ENCODE measurements at places on chromosomes 6 and 20.
A peak's percentile ranks its signal among the peaks of the same experiment; 100 is the strongest.

DNA sequence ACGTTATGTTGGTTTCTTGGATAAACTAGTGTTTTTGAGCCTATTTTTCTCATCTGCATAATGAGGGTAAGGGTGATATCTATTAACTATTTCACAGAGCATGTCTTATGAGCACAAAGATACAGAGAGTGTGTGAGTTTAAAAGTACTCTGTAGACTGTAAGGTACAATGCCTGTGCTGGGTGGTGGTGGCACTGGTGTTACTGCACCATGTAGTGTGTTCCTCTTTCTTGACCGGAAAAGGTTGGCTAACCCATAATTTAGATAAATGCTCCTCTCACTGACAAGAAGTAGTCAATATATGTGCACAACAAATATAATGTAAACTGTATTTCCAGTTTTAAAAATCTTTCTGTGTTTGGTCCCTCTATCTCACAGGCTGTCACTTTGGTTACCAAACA is 116.2 kb upstream of the MMS22L start:
- no peak for DNase-seq

DNA sequence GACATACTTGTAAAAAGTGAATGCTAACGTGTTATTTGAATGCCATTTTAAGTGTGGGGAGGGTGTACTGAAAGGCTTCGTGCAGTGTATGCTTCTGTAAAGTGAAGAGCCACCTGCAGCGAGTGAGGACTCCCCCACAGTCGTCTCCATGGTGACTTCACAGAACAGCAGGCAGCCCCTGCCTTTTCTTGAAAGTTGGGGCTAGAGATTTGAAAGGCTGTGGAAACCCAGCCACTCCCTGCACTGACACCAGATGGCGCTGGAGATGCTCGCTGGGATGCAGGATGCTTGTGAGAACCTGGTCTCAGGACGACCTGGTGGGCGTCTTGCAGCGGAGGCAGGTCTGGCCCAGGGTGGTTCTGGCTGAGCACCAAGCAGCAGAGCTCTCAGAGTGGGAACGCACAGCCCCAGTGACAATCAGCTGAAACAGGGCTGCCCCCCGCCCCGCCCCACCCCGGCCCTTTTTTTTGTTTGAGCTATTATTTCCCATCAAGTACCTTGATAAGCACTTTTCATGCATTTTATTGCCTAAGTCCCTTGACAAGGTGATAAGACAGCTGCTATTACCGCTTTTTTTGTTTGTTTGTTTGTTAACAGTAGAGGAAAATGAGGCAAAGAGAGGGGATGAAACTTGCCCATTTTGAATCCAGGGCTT is 150.3 kb downstream of the SYCP2 start:
- peak; percentile 52 for DNase-seq

DNA sequence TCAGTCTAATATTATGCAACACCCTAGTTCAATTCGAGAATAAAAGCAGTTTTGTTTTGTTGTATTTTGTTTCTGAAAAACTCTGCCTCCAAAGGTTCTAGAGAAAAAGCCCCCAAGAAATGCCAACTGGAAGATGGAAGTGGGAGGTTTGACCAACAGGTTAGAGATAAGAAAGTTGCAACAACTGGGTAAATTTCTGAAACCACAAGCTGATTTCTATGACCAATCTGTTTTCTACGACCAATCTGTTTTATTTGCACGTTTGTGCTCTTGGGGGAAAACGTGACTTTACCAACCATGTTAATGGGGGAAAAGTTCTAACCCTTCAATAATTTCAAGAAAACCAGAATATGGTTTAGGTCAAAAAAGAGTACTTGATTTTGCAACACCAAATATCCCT is 173.2 kb downstream of the PDE7B start:
- no peak for DNase-seq

DNA sequence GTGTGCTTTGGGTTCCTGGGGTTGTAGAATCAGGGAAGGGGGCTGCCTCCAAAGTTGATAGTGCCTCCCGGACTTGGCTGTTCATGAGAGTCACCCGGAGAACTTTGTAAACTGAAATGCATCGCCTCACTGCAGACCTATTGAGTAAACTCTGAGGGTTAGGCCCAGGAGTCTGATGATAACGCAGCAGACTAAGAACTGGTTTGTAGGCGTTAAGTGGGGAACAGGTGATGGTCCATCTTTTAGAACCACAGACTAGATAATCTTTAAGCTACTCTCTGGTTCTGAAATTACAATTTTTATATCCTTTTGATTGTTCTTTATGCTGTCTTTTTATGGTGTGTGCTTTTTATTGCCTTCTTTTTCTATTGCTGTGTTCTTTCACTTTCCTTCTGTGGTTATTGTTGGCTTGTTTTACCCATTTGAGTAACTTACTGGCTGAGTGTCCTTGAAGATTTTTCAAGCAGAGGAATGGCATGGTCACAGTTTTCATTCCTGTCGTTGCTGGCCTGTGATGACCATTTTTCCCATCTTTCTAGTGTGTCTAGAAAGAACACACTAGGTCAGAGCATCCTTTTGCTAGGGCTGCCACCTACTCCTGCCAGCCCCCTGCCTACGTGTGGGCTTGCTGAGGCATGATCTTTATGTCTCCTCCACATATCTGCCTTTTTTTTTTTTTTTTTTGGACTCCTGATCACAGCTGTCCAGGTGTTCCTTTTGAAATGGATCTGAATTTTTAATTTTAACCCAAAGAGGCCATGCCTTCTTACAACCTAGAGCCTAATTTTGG is 30.9 kb downstream of the LRRC1 start:
- no peak for DNase-seq

DNA sequence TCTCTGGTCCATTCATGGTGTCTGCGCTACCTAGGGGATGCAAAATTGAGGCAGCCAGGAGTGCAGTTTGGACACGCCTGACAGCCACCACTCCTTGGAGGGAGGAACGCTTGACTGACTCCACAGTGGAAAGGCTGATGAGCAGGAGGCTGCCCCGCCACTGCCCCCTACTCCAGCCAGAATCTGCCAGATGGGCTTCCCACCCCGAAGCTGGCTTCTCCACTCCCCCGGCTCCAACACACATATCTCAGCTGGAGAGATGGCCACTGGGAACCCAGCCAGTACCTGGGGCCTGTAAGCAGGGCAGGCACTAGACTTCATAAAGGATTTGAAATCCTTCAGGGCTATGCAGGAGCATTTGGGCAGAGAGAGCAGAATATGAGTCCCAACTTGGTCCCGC is 51.4 kb upstream of the BLCAP start:
- no peak for DNase-seq

DNA sequence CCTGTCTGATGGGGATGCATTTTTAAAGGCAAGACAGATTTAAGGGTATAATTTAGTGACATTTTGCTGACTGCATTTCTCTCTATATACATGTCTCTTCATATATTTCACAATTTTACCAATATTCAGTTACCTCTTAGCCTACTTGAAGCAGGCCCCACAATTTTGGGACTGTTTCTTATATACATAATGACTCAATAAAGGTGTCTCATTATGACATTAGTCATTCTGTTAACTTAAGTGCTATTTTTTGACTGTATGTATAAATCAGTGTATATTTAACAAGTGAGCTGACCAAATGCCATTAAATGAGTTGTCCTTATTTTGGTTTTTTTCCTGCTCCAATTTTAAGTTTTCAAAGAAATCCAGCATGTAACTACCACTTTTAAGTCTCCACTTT is 313.3 kb downstream of the SOX4 start:
- DNase-seq: no peak

DNA sequence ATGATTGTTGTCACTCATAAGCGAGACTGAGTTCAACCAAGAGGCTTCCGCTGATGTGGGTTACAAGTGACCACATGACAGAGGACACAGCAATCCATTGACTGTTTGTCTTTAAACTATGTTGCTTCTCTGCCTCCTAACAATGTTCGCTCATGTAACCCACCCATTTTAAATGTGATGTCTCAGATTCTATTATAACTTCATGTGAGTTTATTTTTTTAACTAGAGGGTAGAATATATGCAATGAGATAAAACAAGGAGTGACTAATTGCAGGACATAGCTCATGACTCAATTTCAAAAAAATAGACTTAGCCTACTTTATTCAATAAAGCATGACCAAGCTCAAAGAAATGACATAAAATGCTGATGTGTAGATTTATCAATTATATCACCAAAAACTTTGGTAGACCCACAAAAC is 119.2 kb upstream of the SASH1 start:
- peak; percentile 60 for DNase-seq

GRCh38 chr6:35297601-35298481 is at the start of gene DEF6:
Gene DEF6 (plus strand): TSS chr6:35297818. CDS start chr6:35297857, 39 bp downstream.
- peak; percentile 93 for DNase-seq

GRCh38 chr6:18416341-18416679 is 29.2 kb downstream of the RNF144B start:
- no peak for DNase-seq

- no peak for DNase-seq
These were observed 130.4 kb downstream of the PCSK2 start for GRCh38 chr20:17357238-17357637.

DNA sequence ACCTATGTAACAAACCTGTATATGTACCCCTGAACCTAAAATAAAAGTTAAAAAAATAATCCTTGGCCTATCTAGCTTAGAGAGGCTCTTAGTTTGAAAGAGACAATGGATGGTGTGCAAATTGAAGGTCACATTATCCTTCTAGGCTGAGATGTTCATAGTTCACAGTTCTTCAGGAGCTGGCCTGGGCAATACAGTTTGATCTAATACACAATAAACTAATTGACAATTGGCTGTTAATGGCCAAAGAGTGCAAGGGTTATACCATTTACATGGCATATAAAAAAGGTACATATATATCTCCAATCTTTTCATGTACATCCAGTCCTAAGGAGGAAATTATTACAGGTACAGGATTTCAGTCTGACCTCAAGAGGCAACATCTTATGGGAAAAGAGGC is 117.4 kb upstream of the NEDD9 start:
- no peak for DNase-seq

DNA sequence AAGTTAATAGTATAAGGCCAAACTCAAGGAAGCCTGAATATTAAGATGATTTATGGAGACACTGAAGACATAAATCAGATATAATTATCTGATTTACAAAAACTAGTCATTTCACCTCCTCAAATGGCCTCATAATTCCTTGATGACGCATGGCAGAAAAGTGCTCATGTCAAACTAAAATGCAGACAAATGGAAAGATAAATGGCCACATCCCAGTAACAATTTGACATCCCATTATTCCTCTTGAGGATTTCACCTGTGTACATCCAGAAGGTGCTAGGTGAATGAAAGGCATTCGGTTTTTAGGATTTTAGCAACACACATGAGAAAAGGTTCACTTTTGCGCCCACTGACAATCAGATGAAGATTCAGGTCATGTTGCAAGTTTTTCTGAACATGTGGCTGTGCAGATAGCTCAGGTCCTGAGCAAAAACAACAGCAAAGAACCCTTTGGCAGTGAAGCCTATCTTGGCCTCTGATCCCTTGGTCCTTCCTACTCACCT is 24.2 kb downstream of the SGK1 start:
- no peak for DNase-seq

DNA sequence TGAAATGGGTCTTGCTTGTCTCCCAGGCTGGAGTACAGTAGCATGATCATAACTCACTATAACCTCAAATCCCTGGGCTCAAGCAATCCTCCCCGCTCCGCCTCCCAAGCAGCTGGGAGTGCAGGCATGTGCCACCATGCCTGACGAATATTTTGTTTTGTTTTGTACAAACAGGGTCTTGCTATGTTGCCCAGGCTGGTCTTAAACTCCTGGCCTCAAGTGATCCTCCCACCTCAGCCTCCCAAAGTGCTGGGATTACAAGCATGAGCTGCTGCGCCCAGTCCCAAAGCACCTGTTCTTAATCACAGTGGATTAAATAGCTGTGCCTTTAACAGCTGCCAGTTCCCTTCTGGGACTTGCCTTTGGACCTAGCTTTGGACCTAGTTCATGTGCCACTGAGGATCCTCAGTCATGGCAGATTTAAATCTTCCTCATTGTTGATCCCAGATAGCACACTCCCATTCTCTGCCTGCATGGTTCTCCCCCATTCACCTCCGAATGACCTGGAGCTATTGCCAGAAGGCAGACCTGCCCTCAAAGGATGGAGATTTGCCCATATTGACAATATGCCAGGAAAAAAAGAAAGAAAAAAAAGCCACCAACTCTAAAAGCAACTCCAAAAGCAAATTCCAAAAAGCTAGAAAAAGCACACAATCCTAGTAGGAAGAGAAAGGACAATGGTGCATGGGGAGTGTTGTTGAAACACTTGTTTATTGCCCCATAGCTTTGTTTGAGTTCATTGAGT is 10.6 kb downstream of the POFUT1 start:
- no peak for DNase-seq

GRCh38 chr20:56463428-56463827 is 5.0 kb upstream of the RTF2 start:
- DNase-seq: no peak

DNA sequence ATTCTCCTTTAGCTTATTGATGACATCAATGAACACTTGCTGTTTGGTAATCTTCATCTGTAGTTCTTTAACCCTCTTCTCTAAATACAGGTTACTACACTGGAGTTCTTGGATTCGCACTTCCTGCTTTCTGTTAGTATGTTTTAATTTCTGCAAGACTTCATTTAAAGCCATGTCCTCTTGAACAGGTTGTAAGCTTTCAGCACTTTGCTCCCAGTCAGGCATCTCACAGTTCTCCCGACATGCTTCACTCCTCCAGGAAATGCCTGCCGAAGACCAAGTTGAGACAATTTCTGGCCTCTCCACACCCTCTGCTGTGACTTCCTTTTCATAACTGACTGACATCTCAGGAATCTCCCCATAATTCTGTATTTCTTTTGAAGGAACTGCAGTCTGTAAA is 15.8 kb downstream of the CAGE1 start:
- no peak for DNase-seq

DNA sequence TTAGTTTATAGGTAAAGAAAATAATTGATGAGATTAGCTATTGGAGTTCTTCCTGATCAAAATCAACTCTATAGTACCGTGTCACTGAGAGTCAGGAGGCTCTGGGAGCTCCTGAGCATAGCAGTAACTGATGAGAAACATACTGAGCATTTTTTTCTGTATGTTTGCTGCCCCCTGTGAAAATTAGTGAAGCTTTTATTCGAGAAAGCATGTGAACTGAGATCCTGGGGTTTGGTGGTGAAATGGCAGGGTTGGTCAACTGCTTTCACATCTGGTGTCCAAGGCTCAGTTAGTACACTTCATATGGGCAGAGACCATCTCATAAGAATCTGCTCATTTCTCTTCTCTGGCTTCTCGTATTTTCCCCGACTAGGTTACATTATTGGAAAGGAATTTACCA is 4.1 kb upstream of the ABT1 start:
- DNase-seq: no peak

- no peak for DNase-seq
These were observed 17.8 kb downstream of the PTPRT start for GRCh38 chr20:43171930-43172329.

DNA sequence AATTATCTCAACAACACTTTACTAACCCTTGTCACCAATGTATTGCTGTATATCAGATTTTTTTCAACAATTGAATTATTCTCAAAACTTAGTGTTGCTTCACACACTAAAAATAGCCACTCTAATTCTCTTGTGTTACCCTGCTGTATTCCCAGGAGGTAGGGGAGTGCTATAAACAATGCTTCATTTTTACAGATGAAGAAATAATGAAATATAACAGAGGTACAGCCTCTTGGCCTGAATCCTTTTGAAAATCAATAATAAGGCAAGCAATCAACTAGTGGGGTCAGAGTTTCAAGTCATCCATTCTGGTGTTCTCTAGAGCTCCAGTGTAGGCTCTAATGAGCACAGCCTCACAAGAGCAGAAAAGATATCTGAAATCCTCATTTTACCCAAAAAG is 10.9 kb downstream of the HIVEP2 start:
- DNase-seq: no peak

Measured in kidney capillary endothelial cell (primary cell).